Ascending aorta (tissue), 2 donors: ENCODE measurements at places on chromosomes 12 and 14. TPM values are rescaled to one million over a fixed set of nuclear protein-coding genes. Genes with fewer than 3 reads are reported as not detected.
A peak's percentile ranks its signal among the peaks of the same experiment; 100 is the strongest.

SLC6A15 gene
- total RNA-seq: not detected

KRT6C gene
- total RNA-seq: not detected

GALNT6 gene
- total RNA-seq: 67.2 TPM

PRPF39 gene
- total RNA-seq: 43.2 TPM

AEBP2 gene
- total RNA-seq: 29.6 TPM

CMAS gene
- 13.7 TPM for total RNA-seq

DNA sequence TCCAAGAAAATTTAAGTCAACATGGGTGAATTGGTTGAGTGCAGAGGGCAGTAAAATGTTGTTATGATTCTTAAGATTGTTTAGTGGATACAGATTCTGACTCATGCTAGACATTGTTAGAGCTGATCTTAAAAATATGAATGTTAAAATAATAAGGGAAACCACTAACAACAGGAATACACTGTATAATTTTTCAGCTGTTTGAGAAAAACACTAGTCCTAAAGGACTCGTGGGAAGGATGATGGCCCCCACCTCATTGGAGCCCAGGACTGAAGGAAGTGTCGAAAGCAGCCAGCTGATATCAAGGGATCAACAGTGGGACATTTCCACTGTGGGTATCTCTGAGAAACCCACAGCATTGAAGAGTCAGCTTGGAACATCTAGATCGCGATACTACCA lies 82.9 kb upstream of the SCAF11 start:
- H3K4me3 ChIP-seq: no peak overlapping the region
- H3K27ac ChIP-seq: no peak overlapping the region
- no peaks in the 10 kb centered on the region for H3K36me3 ChIP-seq
- H3K4me1 ChIP-seq: no peaks in the 10 kb centered on the region

DNA sequence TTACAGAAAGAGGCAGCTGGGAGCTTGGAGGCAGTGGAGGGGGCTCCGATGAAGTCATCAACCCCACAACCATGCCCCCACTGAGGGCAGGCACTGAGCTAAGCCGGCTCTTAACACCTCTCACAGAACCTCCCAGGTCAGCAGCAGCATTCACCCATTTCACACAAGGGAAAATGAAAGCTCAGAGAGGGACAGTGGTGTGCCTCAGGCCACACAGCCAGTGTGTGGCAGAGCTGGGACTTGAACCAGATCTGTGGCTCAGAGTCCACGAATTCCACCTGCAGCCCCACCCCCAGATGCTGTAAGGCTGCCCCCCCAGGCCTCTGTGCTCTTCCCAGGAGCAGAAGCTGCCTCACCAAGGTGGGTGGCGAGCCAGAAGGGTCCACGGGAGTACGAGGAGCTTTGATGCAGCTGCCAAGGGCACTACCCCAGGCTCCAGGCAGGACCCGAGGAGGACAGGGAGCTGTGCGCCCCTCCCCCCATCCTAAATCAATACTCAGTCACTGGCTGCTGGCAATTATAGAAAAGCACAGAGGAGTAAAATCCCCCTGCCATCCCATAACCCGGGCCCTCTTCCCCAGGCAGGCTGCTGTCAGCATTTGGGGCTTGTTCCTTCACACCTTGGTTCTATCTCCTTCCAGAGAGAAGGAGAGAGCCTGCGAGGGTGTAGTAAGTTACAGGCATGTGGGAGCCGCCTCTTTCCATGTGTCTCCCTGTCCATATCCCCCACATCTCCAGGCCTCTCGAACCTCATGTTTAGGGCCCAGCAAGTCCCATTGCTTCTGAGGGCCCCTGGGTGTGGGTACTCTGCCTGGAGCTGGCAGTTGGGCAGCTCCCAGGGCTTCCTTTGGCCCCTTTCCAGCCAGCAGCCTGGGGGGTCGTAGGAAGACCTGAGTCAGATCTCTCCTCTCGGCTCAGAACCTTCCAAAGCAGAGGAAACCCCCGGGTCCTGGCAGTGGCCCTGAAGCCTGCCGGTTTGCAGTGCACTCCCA lies 47.6 kb downstream of the FAM222A start:
- H3K27me3 ChIP-seq: no peaks in the 10 kb centered on the region
- no peaks in the 10 kb centered on the region for H3K36me3 ChIP-seq
- DNase-seq: peak; percentile 45
- H3K27ac ChIP-seq: no peak overlapping the region
- H3K4me1 ChIP-seq: no peaks in the 10 kb centered on the region

DNA sequence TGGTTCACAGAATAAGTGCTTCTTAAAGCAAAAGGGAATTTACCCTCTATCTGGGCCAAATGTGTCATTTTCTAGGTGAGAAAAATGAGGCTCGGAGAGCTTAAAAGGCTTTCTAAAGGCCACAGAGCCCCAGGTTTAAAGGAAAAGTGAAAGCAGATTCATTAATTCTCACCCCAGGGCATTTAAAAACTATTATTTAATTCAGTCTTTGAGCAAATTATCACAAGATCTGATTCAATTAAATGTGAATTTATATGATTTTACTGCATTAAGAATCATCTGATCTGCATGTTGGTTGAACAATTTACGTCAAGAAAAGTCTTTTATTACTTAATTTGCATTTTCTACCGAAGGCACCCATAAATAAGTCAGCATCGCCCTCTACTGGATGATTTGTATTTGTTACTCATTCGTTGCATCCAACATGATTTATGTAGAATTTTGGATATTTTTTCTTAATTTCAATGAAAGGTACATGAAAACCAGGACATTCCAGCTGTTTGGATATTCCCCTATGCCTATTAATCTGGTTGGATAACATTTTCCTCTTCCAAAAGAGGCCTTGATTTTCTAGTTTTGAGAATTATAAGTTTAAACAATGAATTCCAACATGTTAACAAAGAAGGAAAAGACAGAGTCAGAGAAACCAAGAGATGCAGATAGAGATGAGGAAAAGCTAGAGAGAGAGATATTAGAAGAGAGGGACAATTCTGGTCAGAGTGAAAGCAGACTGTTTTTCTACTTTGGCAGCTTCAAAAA lies 19.1 kb upstream of the DHRS7 start:
- H3K4me3 ChIP-seq: peak overlapping the region; percentile 55
- H3K4me1 ChIP-seq: no peaks in the 10 kb centered on the region
- no peak for DNase-seq

GRCh38 chr12:70002097-70002911 lies 177.3 kb downstream of the MYRFL start:
- DNase-seq: no peak
- peak overlapping the region; percentile 18 for H3K27ac ChIP-seq
- no peak overlapping the region for H3K4me3 ChIP-seq
- H3K4me1 ChIP-seq: no peaks in the 10 kb centered on the region

DNA sequence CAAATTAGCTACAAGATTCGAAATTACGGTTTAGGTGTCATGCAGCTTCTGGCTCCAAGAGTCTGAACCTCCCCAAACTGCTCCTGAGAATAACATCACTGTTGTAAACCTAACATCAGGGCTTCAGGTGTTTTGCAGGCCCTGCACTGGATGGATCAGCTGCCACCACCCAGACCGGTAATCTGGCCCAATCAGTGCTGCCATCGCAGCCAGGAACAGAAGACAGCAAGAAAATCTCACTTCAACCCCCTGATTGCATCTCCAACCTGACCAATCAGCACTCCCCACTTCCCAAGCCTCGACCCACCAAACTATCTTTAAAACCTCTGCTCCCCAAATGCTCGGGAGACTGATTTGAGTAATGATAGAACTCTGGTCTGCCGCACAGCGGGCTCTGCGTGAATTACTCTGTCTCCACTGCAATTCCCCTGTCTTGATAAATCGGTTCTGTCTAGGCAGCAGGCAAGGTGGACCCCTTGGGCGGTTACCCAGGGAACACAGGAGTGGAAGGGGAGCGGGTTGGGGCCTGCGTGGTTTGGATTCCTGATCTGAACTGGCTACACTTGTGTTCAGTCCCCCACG lies 268.5 kb upstream of the SFSWAP start:
- no peaks in the 10 kb centered on the region for H3K27me3 ChIP-seq
- no peaks in the 10 kb centered on the region for H3K4me1 ChIP-seq
- H3K36me3 ChIP-seq: no peaks in the 10 kb centered on the region
- no peak overlapping the region for H3K4me3 ChIP-seq
- no peak overlapping the region for H3K27ac ChIP-seq

DNA sequence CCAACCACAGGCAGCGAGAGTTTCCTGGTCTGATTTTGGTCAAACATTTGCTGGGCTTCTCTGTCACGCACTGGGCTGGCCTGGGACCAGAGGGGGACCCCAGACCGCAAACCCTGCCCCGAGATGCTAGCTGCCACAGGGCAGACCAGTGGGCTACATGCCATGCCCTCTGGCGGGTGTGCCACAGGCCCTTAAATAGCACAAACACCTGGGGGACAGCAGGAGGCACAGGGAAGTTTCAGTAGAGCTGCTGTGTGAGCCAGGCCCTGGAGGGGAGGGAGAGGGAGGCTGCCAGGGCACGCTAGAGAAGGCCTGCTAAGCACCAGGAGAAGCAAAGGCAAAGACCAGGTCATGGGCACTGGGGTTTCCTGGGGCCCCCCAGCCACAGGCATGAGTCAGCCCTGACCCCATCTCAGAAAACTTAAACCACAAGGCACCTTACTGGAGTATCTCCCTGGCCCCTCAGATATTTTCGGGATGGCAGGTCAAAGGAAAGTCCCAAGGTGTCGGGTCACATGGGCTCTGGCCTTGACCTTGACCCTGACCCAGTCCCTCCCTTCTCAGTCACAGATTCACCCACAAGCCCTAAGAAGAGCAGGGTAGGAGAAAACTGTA lies 29.2 kb downstream of the ITPK1 start:
- H3K27me3 ChIP-seq: no peaks in the 10 kb centered on the region
- DNase-seq: no peak
- H3K36me3 ChIP-seq: no peaks in the 10 kb centered on the region
- no peak overlapping the region for H3K4me3 ChIP-seq
- H3K27ac ChIP-seq: no peak overlapping the region

- DNase-seq: no peak
- H3K36me3 ChIP-seq: no peaks in the 10 kb centered on the region
- H3K4me1 ChIP-seq: no peaks in the 10 kb centered on the region
These were observed 381.5 kb upstream of the STXBP6 start for GRCh38 chr14:25431211-25432076.

- H3K4me3 ChIP-seq: no peak overlapping the region
- DNase-seq: no peak
- H3K27ac ChIP-seq: no peak overlapping the region
- no peaks in the 10 kb centered on the region for H3K27me3 ChIP-seq
- no peaks in the 10 kb centered on the region for H3K4me1 ChIP-seq
- no peaks in the 10 kb centered on the region for H3K36me3 ChIP-seq
These were observed 250.1 kb downstream of the DIO2 start for GRCh38 chr14:79961197-79961596.

- H3K36me3 ChIP-seq: peaks cover 9% of the 10 kb centered on the region
- peak; percentile 72 for DNase-seq
- H3K27ac ChIP-seq: peak overlapping the region; percentile 72
- no peaks in the 10 kb centered on the region for H3K27me3 ChIP-seq
- peaks cover 47% of the 10 kb centered on the region for H3K4me1 ChIP-seq
These were observed 58.2 kb downstream of the CACNA1C start for GRCh38 chr12:2110849-2111566.

GRCh38 chr12:114265036-114265435 lies 140.9 kb downstream of the TBX5 start:
- H3K4me1 ChIP-seq: no peaks in the 10 kb centered on the region
- no peak overlapping the region for H3K27ac ChIP-seq
- H3K36me3 ChIP-seq: no peaks in the 10 kb centered on the region
- H3K27me3 ChIP-seq: no peaks in the 10 kb centered on the region
- H3K4me3 ChIP-seq: no peak overlapping the region

DNA sequence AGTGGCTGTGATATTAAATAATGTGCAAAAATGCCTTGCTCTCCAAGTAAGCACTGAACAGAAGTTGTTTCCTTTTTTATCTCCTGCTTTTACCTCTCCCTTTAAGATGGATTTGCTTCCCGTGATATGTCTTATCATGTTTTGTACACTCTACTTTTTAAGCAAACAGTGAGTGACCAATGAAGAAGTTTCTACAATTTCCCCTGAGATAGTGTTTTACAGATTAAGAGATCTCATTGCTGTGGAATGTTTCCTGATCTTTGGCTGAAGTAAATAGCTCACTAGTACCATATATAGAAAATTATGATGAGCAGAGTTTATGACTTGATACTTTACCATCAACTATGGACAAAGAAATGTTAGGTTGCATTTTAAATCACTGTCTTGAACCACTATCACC lies 184.8 kb upstream of the PDE3A start:
- no peaks in the 10 kb centered on the region for H3K36me3 ChIP-seq
- no peak for DNase-seq
- peaks cover 3% of the 10 kb centered on the region for H3K4me1 ChIP-seq
- H3K4me3 ChIP-seq: no peak overlapping the region
- H3K27ac ChIP-seq: no peak overlapping the region

DNA sequence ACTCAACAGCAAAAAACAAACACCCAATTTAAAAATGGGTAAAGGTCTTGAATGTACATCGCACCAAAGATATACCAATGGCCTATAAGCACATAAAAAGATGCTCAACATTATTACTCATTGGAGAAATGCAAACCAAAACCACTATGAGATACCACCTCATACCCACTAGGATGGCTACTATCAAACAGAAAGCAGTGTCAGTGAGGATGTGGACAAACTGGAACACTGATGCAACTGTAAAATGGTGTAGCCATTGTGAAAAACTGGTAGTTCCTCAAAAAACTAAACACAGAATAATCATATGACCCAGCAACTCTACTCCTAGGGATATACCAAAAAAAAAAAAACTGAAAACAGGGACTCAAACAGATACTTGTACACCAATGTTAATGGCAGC lies 49.3 kb downstream of the CDK17 start:
- no peak for DNase-seq
- no peak overlapping the region for H3K27ac ChIP-seq
- no peaks in the 10 kb centered on the region for H3K36me3 ChIP-seq
- no peak overlapping the region for H3K4me3 ChIP-seq

GRCh38 chr14:99675382-99675835 lies 8.7 kb upstream of the CYP46A1 start:
- no peaks in the 10 kb centered on the region for H3K4me1 ChIP-seq
- no peaks in the 10 kb centered on the region for H3K36me3 ChIP-seq
- no peak overlapping the region for H3K4me3 ChIP-seq
- DNase-seq: no peak

GRCh38 chr12:85741046-85741445 lies 95.2 kb downstream of the RASSF9 start:
- no peak for DNase-seq
- H3K27ac ChIP-seq: no peak overlapping the region
- no peaks in the 10 kb centered on the region for H3K27me3 ChIP-seq
- H3K36me3 ChIP-seq: no peaks in the 10 kb centered on the region
- no peak overlapping the region for H3K4me3 ChIP-seq
- H3K4me1 ChIP-seq: no peaks in the 10 kb centered on the region
